ENCODE measurements at places on chromosomes 3 and 15. TPM values are rescaled to one million over a fixed set of nuclear protein-coding genes. Genes with fewer than 3 reads are reported as not detected.
A peak's percentile ranks its signal among the peaks of the same experiment; 100 is the strongest.

DNA sequence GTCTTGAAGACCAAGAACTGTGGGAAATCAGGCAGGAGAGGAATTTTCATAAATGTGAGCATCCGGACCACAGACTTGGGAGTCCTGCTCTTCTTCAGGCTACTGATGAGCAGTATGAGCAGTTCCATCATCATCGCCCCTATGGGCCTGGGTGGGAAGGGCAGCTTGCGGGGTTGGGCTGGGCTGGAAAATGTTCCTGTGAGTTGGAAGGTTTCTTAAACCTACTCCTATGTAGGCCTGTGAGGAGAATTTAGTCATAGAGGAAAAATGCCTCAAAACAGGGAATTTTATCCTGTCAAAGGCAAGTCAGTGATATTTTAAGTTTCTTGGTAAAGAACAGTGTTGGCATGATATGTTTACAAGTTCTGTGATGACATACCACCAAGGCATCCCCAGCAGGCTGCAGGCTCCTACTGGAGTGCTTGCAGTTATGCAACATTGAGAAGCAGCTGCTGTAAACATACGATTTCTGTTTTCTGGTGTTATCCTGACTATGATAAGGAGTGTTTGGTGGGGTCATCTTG lies 10.3 kb downstream of the MASP1 start:
- DNase-seq = no peak

GRCh38 chr3:135228201-135228600 lies 433.1 kb downstream of the EPHB1 start:
- DNase-seq = no peak

DNA sequence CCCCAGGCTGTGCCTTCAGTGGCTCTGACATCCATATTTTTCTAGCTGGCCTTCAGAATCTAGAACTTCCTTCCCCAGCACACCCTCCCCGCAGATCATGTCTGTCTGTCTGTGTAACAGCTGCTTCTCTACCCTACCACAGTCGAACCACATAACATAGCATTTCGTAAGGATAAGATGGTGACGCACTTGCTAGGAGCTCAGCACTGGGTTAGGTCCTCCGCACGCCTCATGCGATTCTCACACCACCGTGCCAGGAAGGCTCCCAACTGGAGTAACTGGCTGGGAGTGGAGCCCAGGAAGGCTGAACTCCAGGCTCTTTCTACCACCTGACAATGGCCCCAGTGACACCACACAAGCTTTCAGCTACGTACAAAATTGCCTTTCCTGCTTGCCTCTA lies 168.6 kb downstream of the STT3B start:
- DNase-seq = no peak

GRCh38 chr3:122555275-122556071 lies 8.6 kb downstream of the PARP9 start:
- peak; percentile 47 for DNase-seq

DNA sequence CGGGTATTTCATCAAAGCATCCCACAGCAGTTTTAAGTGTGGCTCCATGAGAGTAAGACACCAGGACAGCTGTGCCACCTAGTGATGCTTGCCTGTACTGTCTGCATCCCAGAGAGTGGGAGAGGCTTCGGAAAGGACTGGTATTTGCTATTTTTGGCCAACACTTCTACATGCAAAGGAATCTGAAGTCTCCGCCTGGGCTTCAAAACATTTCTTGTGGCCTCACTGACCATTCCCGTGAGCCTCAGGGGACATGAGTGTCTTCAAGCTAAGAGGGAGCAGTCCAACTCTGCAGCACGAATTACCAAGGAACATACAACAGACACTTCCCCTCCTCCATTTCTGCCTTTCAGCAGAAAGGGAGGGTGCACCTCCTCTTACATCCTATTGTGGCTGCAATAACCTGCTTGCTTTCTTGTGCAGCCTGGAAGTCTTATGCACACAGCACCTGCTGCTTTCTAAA lies 177.5 kb downstream of the RORA start:
- DNase-seq = peak; percentile 15

Gene CFAP20DC
- total RNA-seq = 6.8 TPM

- DNase-seq = no peak
Measured at GRCh38 chr3:36257158-36257852, 123.0 kb upstream of the STAC start.

DNA sequence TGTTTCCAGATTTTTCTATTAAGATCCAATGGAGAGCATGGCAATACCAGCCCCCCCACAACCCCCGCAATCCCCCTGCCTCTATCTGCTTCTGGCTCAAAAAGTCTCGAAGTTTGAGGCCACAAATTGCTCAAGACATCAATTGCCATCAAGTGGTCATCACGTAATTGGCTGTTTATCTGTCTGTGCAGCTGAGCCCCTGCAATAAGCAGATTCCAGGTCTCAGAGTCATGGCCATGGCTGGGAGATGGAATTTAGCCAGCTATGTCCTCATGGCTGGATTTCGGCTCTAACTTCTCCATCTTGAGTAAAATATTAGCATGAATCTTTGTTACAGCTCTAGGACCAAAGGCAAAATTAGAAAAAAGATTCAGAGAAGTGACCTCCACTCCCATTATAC lies 22.7 kb downstream of the SSUH2 start:
- no peak for DNase-seq

Gene SLC2A2
- not detected for total RNA-seq

DNA sequence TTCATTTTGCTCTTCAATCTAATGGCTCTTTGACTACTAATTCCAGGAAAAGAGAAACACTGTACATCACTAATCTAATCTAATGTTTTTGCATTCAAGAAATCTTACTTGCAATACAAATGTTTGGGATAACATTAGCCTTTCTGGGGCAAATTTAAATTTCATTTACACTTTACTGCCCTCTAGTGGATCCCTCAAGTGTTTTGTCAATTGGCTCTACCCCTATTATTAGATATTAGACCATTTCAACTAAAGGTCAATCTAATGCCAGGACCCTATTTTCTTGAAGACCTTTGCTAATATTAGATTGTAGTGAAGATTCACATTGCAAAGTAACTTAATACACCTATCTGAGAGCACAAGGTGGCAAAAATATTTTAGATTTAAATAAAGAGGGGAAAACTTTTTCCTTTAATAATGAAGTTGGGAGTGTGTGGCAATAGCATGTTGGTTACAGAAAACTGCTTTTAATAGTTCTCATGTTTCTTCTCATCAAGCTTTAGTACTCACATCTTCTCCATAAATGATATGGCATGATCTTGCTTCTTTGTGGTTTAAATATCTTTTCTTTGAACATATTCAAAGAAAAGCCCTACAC lies 5.0 kb downstream of the C2CD4A start:
- DNase-seq = peak; percentile 50

DNA sequence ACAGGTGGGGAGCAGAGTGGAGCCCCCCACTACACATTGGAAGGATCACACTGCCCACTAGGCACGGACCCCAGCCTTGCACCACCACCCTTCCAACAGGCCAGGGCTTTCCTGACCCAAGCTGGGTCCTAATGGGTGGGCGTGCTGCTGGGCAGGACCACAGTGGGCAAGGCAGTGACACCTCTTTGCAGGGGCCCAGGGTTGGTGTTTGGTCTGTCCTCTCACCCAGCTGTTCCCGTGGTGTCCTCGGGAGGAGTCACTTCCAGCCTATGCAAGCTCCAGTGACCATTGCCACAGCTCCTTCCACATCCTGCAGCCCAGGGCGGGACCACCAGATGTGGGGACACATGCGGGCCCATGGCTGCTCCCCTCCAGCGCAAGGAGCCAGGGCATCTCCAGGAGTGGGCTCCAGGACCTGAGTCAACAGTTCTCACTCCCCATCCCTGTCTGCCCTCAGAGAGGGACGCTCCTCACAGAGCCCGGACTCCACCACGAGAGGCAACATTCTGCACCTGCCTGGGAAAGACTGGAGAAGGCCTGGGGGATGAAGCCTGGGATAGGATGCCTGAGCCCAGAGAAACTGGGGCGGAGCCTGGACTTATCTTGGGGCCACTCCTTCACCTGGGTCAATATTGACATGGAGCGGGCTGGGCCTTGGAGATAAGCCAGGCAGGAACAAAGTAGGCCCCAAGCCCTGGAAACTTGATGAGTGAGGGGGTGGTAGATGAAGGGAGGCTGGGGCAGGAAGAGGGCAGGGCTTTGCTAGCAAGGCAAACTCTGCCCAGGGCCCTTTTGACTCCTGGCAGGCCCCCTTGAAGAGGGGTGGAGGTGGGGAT lies 3.9 kb upstream of the VILL start:
- peak; percentile 90 for DNase-seq

Gene RBPMS2
- total RNA-seq = not detected

DNA sequence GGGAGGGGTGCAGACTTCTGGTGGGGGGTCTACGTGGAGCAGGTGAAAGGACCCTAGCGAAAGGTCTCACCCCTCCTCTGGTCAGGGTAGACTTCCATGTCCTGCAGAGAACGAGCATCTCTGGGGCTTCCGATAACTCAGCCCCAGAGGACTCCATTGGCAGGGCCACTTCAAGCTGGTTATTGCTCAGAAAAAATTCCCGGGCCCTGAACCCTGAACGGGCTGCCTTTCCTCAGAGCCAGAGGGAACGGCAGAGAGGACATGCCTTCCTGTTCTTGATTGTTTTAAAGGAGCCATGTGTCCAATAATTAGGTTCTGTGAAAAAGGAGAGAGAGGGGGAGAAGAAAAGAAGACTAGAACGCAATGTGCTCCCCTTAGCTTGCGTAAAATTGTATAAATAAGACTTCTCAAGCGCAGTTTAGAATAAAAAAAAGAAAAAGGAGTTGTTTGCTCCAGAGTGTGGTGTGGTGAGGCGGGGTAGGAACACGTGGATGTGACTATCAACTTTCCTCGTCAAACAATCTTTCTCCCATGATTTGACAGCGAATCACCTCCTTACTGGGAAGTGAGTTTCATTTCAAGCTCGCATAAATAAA lies 193.4 kb upstream of the UBE2E1 start:
- peak; percentile 77 for DNase-seq

DNA sequence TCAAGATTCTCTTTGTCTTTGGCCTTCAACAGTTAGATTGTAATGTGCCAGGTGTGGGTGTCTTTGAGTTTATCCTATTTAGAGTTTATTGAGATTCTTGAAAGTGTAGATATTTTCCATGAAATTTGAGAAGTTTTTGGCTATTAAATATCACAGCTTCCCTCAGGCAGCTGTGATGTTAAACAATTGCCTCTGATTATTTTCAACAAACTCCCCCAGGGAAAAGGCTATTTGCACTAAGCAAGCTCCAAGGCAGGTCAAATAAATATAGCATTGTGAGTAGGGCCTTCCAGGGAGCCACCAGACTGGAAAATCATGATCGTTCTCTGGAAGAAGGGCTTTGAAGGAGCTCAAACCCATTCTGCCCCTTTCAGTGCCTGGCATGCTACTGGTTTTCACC lies 107.0 kb downstream of the EEFSEC start:
- no peak for DNase-seq

- no peak for DNase-seq
Measured at GRCh38 chr3:64445109-64445943, 220.1 kb upstream of the PRICKLE2 start.

- peak; percentile 93 for DNase-seq
Measured at GRCh38 chr3:133943639-133944141, 48.0 kb upstream of the RAB6B start.

- DNase-seq = no peak
Measured at GRCh38 chr15:53847745-53848144, 88.3 kb upstream of the WDR72 start.
